ENCODE measurements at places on chromosomes 3 and 15.

DNA sequence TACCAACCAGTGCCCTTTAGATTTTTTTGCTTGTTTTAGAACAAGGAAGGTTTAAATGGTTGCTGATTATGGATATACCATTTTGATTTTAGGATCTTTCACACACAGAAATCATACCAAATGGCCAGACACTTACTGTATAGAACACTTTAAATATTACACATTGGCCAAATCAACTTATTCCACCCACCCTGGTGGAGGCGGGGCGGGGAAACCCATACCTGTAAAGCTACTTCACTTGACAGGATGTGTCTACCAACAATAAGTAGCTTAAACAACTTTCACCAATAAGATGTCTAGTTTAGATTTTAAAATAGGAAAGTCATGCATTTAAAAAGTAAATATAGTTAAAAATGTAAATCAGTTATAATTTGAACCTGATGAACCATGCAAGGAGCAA lies 17.0 kb upstream of the SFMBT1 start:
- no peak for DNase-seq

DNA sequence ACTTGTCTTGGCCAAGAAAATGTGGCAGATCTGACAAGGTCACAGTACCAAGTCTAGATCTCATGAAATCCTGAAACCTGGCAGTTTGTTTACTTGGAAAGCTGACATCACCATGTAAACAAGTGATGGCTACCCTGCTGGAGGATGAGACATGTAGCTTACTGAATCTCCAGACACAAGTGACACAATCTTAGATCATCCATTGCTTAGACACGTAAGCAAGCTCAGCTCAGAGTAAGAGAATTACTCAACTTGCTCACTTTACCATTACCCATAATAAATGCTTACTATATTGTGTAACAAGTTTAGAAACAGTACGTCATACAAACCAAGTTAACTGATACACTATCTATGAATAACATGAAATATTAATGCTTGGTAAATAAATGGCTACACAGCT lies 263.8 kb downstream of the TBC1D5 start:
- no peak for DNase-seq

DNA sequence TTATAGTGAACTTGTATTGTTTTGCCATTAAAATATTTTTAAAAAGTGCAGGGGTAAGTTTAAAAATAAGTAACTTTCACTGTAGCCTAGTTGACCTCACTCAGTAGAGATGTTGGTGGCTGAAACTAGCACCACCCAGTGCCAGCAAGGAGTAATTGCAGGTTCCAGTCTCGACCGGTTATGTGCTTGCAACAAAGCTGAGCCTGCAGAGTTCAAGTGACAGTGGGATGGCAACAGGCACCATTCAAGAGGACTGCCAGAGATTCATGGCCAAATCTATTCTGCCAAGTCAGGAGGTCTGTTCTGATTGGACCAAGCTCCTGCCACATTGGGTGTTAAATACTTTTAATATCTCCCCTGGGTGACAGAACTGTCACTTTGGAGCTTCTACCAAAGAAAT lies 2.7 kb downstream of the ADAMTS7 start:
- peak; percentile 7 for DNase-seq

DNA sequence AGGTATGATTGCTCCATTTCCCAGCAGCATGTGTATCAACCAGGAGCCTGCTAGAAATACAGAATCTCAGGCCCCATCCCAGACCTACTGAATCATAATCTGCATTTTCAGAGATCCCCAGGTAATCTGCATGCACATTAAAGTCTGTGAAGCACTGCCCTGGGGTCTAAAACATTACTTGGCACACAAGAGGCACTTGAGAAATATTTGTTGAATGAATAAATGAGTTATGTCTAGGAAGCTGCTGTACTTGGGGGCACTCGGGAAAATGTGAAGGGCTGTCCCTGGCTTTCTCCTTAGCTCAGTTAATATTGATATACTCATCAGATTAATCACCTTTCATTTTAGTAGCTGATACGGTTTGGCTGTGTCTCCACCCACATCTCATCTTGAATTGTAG lies 184.4 kb downstream of the RORA start:
- no peak for DNase-seq

DNA sequence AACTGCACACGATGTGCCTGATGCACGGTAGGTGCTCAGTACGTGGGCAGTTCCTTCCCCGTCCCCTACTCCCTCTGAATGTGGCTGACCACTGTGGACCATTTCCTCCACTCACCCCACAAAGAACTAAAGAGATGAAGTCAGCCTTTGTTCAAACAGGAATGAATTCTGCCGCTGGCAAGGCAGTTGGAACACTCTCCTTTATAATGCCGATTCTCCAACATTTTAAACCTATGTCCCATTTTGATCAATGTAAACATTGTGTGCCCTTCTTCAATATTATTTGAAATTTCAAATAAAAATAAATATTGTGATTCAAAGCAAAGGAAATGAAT lies 57.5 kb upstream of the MEF2A start:
- DNase-seq, result no peak

DNA sequence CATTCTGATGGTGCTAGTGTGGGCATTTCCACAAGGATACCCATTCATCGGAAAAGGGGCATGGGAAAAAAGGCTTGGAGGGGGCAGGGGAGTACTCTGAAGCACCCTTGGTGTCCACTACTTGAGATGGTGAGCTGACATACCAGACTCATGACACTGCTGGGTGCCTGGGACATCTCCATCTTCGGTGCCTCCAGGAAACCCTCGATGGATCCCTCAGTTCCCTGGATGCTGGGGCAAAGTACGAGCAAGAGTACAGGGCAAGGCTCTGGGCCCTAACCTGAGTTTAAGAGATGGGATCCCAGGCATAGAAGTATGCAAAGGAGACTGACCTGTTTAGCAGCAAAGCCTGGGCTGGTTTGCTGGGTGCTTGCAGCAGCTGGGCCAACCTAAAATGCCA lies 5.2 kb upstream of the IP6K1 start:
- no peak for DNase-seq

- no peak for DNase-seq
Observed at GRCh38 chr15:83129791-83130190, 22.3 kb downstream of the TM6SF1 start.

- no peak for DNase-seq
Observed at GRCh38 chr3:183022936-183023516, 42.7 kb upstream of the DCUN1D1 start.

DNA sequence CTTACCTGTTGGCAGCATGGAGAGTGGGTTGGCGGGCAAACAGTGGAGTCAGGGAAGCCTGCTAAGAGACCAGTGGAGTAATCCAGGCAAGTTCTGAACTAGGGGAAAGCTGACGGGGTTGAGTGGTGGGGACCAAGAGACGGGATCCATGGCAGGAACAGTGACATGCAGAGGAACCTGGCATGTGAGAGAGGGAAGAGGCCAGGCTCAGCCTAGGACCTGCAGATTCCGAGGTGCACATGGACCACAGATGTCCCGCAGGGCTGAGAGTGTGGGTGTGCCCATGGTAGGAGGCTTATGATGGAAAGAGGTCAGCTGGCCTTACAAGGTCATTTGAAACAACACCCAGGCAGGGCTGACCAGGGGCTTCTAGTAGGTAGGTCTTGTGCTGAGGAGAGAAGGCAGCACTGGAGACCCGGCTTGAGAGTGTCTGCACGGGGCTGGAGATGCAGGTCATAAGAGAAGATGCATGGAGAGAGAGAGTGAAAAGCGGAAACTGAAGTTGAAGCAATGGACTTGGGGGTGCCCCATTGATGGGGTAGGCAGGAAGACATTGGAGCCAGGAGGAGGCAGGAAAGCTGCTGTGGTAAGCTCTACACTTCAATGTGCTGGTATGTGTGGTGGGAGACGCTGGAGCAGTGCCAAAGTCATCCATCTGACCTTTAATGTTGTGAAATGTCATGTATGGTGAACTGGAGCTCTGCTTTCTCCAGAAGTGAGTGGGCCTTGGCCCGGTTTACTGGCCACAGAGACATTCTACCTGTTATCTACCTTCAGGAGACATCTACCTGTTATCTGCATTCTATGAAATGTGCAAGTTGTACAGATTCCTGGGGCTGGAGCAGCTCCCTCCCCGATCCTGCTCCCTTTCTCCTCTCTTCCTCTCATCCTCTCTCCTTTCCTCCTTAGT lies 4.6 kb downstream of the SPSB4 start:
- no peak for DNase-seq

GRCh38 chr3:100746092-100746491 lies 36.8 kb downstream of the TFG start:
- DNase-seq, result no peak

- no peak for DNase-seq
Observed at GRCh38 chr3:45165497-45166283, 19.5 kb upstream of the CDCP1 start.

DNA sequence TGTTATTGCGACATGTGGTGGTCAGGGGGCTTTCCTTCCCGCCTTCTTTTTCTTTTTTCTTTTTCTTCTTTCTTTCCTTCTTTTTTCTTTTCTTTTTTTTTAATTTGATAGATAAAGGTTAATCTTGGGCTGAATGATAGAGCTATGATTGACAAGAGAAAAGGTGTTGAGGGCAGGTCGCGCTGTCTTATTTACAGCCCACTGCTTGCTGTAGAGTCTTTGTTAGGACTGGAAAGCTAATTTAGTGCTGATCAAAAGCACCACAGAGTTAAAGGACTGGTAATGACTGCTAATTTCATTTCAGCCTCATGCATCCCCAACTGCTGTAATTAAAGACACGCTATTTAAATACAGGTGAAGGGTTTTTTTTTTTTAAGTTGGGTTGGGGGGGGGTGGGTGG lies 10.6 kb upstream of the SOX2 start:
- DNase-seq, result no peak

Data from CD4-positive, alpha-beta T cell treated with Interleukin-2 at 100 ng/mL for 4 hours (primary cell).